ENCODE measurements at places on chromosomes 3 and 15.

DNA sequence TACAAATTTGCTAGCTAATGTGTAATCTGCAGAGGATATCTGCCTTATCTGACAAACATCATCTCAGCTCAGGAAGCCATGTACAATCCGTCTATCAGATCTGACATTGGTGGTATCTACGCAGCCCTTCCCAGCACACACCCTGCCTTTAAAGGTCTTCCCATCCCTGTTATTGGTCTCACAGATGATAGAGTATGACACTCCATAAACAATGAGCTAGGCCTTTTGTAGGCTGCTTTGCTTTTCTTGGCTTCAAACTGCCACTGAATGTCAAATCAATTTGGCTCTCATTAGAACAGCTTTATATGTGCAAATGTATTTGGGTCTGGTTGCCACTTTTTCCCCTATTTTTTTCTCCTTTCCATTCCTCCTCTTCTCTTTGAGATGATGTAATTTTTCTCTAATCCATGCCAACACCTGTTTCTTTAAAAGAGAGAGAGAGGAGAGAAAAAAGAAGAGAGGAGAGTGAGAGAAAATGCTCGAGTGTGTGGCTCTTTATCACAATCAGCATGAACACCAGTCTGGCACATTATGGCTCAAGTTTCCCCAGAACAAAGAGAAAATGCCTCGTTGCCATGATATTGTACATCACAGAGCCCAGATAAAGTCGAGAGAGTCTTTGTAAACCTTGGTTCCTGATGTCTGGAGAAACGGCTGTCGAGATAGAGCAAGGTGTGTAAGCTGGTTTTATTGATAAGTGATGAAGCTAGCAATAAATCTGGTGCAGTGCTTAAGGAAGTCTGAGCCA, 80.8 kb upstream of the DPH6 start:
- DNase-seq, result no peak

- DNase-seq, result no peak
Observed at GRCh38 chr15:56927816-56928215, 9.4 kb downstream of the TCF12 start.

- no peak for DNase-seq
Observed at GRCh38 chr3:68666429-68667136, 265.8 kb downstream of the TAFA4 start.

GRCh38 chr3:185411133-185411532, 48.2 kb downstream of the MAP3K13 start:
- DNase-seq, result no peak

DNA sequence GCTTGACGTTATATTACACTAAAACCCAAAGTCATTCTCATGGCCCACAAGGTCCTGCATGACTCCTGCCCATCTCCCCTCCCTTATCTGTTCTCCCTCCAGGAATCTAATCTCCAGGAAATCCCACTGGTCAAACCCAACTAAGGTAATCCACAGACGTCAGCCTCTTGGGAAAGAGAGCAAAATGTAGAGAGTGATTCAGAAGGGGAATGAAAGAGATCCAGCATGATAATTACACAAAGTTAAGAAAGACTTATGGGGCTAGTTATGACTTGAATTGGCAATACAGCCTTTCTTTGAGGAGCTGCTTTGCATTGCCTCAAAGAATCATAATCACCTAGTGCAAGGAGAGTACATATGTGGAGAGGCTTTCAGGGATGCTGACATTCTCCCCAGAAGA, 137.8 kb upstream of the MYRIP start:
- no peak for DNase-seq

DNA sequence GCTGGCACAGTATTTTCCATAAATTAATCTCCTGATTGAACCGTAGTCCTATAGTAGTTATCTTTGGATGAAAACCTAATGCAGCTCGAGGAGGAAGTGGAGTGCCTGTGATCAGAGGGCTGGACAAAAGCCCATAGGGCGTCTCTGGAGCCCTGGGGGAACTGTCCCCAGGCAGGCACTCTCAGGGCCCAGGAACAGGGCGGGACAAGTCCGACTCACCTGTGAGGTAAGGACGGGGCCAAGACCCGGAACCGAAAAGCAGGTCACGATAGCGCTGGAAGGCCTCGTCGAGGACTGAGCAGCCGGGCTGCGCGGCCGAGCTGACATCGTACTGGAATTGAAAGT, 341 bp downstream of the HEXA start:
- no peak for DNase-seq

DNA sequence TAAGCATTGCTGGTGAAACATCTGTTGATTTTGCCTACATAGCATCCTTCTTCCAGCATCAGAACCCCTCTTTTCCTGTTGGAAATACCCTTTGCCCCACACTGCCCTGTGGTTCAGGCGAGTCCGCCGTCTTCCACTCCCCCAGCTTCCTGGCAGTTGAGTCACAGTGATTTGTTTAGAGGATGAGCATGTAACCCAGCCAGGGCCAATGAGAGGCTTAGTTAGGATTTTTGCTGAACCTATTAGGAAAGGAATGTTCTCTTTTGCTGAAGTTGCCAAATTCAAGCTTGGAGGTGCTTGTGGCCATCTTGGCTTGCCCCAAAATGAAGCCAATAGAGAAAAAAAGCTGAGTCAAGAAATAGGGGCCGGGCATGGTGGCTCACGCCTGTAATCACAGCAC, 19.0 kb upstream of the MEX3B start:
- DNase-seq, result no peak

- DNase-seq, result no peak
Observed at GRCh38 chr3:134353831-134354611, 20.2 kb downstream of the AMOTL2 start.

DNA sequence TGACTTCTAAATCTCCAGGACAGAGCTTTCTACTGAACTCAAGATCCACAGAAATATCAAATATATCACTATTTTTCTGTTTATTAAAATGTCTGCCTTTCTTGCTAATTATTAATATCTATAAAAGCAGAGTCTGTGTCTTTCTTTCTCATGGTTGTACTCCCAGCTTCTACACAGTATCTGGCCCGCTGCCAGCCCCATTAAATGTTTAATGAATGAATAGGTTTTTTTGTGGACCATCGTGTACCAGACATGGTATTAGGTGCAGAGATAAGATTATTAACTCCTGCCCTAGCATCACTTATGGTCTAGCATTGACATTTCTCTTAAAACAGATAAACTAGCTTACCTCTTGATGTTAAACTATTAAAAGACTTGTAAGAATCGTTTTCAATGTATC, 111.4 kb upstream of the RBMS3 start:
- no peak for DNase-seq

DNA sequence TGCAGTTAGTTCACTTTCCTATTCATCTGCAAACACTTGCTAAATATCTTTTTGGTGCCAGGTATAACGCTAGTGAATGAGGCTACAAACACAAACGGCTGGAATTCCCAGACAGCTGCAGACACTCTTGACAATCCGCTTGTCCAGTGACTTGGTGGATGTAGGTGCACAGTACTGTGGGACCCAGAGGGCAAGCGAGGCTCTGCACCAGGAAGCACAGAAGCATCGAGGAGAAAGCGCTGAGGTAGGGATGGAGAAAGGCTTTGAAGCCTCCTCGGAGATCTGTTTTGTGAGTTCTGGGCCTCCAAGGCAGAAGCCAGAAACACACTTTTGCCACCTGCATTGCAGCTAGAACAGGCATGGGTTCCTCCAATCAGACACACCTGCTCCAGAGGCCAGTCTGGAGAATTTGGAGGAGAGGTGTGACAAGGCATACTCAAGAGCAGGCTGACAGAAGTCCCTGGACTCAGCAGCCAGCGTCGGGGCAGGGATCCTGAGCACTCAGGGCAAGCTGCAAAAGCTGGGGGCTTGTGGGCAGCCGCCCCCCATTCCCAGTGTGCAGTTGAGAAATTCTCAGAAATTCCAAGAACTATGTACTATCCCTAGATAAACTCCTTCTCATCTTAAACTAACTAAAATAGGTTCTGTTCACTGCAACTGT, 232.5 kb downstream of the OCA2 start:
- DNase-seq, result no peak

DNA sequence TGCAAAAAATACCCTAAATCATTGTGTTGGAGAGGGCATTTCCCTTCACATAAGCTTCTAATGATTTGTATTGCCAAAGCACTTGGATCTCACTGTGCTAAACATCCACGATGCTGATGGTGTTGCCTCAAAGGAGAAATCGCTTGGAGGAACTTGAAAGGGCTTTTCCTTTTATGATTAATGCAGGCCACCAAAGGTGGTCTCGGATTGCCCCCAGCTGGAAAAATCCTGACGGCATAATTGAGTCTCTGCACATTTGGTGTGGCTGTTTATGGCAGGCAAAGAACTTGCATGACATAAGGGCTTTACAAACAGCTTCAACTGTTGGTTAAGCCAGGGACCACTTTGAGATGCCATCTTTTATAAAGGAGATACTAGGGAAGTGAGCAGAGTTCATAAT, 664.0 kb upstream of the ADAMTS9 start:
- no peak for DNase-seq

DNA sequence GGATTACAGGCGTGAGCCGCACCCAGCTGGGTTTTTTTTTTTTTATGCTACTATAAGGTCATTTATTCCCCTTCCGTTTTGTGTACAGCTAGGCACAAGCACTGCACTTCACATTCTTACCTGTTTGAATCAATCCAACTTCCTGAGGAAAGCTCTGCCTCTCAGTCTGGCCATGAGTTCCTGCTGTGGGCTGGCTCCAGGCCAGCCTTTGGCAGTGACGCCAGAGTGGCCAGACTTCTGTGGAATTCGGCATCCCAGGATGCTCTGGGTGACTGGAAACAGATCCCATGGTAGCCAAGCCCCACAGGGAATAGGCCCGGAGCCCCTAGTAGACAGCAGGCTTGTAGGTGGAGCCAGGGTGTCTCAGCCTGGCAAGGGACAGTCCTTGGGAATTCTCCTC, 21.5 kb upstream of the TIMP4 start:
- no peak for DNase-seq

DNA sequence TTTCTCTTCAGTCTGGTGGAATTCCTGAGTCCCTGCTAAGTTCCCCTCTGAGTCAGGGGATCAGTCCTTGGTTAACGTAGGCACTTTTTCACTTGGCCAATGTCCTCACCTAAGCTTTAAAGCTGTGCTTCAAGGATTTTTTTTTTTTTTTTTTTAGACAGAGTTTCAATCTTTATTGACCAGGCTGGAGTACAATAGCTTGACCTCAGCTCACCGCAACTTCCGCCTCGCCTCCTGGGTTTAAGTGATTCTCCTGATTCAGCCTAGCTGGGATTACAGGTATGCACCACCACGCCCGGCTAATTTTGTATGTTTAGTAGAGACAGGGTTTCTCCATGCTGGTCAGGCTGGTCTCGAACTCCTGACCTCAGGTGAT, 220.3 kb downstream of the STT3B start:
- no peak for DNase-seq

DNA sequence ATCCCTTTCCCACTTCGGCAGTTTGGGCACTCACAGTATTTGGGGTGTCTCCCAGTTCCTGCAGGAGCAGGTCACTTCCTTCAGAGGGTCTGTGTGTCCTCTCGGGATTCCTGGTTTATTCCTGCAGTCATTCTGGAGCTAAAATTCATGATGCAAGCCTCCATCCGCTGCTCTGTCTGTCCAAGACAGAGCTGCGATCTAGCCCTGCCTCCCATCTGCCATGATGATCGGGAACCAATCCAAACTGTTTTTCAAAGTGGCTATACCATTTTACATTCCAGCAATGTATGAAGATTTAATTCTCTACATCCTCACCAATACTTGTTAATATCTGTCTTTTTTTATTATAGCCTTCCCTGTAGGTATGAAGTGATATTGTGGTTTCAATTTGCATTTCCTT, 273.0 kb downstream of the EPHB1 start:
- DNase-seq, result no peak

DNA sequence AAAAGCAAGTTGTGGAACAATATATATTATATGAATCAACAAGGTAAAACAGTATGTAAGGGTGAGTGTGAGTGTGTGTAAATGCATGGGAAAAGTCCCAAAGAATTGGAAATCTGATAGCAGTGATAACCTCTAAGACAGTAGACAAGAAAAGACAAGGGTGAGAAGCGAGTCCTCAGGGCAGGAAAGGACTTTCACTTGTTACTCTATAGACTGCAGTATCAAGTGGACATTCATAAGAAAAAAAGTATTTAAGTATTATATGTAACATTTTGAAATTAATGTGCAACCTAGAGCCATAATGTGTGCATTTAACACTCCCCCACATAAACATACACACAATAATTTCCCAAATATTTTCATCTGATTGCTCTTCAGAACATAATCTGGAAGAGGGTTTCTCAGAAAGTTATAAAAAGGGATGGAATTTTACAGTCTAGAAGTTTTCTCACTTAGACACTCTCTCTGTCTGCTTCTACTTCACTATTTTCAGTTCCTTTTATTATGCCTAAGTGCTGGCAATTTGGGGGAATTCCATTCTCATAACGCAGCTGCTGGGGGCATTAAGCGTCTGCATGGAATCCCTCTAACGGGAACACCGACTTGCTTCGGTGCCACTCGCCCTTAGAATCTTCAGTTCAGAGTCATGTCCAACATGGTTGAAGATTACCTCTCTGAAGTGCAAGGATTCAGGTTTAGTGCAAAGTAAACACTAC, 50.0 kb upstream of the CDIN1 start:
- DNase-seq, result no peak
